ENCODE measurements at places on chromosomes 2 and 18.

DNA sequence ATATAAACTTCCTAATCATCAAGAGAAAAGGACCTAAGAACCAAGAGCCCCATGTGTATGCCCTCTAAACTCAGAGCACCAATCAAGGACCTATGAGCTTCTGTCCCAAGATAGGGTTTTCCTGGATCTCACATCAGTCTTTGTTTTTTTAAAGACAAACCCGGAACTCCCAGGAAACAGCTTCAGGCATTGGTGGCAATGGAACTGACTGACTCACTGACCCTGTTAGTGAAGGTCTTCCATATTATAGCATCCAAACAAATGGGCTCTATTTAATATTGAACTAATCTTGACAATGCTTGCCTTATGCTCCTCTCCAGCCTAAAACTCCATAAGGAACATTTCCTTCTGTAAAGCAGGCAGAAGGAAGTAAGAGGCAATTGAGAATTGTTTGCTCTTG, 63.5 kb upstream of the RPE start:
- no peak for DNase-seq

GRCh38 chr18:69787825-69788547, 159.7 kb downstream of the CD226 start:
- DNase-seq, result no peak

DNA sequence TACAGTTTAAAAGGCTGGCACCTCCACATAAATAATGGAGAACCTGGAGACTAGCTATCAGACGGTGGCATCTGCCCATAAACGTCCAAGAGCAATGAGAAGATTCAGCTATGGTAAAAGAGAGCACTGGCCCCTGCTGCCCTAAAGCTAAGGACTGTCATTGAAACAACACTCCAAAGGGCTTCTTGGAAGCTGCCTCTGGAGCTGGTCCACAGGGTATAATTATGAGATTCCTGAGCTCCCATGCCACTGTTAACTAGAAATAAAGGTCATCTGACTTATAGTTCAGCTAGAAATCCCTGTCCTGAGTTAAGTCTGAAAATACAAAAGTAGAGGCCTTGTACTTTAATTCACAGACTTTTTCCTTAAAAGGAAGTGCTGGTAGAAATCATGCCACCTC, 39.9 kb upstream of the RBMS1 start:
- no peak for DNase-seq

DNA sequence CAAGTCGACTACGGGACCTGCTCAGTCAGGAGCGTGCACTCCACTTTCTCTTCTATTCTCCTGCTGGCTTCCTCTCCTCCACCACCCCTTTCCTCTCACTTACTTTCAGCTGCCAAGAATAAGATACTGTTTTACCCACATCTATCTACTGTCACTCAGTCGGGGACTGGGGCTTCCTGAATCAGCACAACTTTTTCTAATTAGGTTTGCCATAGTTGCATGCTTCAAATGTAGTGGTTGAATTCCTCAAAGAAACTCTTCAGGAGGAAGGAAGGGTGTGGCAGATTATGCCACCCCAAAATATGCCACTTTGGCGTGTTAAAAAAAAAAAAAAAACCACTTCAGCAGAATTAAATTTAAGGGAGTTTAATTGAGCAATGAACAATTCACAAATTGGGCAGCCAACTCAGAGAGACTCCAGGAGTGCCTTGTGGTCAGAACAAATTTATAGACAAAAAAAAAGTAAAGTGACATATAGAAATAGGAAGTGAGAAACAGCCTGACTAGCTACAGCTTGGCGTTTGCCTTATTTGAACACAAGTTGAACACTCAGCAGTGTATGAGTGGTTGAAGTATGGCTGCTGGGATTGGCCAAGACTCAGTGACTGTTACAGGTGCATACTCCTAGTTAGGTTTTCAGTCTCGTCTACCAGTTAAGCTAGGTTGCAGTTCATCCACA, 32.5 kb upstream of the RMDN2 start:
- DNase-seq, result no peak

- no peak for DNase-seq
These were observed 52.7 kb downstream of the AGFG1 start for GRCh38 chr2:227524665-227525064.

GRCh38 chr2:36912695-36913094, 53.6 kb downstream of the STRN start:
- DNase-seq, result no peak

GRCh38 chr2:208441951-208442350, 35.4 kb downstream of the PTH2R start:
- DNase-seq, result no peak

GRCh38 chr2:202204855-202205254, 33.5 kb downstream of the SUMO1 start:
- no peak for DNase-seq

DNA sequence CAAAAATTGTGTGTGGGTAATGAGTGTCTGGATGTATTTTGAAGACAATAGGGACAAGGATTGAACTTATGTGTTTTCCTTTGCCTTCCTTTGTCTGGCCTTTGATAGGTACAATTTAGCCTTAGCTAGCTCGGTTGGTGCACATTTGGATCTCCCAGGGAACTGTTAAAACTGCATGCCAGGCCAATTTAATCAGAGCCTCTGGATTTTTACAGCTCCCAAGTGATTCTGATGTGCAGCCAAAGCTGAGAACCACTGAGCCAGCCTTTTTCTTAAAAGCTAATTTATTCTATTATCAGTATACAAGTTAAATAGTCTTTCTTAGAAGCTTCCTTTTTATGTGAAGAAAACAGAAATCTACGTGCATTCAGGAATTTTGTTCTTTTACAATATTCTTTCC, 25.0 kb downstream of the PLEK start:
- DNase-seq, result no peak

DNA sequence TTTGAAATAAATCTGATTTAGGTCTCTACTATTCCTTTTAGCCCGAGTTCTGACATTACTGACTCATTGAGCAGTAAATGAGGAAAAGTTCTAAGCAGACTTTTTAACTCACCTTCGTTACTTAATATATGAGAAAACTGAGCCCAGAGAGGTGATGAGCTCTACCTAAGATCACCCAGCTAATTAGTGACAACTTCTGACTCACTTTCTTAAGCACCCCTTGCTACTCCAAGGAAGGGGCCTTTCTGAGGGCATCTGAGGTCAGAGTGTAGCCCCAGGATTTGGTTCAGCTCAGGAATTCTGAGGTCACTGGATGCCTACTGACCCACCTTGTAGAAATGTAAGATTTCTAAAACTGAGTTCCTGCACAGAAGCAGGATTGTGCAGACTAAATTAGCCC, 102.2 kb upstream of the FZD5 start:
- DNase-seq, result no peak

- no peak for DNase-seq
These were observed 92.1 kb downstream of the IRS1 start for GRCh38 chr2:226707499-226707898.

- no peak for DNase-seq
These were observed 5.3 kb downstream of the DNMT3A start for GRCh38 chr2:25336383-25336841.

- no peak for DNase-seq
These were observed 3.5 kb upstream of the RHOB start for GRCh38 chr2:20443276-20443920.

DNA sequence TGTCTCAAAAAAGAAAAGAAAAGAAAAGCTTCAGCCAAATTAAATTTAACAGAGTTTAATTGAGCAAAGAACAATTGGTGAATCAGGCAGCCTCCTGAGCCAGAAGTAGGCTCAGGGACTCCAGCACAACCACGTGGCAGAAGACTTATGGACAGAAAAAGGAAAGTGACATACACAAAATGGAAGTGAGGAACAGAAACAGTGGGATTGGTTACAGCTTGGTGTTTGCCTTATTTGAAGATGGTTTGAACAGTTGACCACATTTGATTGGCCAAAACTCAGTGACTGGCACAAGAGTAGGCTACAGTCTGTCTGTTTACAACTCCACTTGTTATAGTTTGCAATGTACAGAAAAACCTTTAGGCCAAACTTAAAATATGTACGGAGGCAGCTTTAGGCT, 83.1 kb downstream of the SOCS6 start:
- DNase-seq, result no peak

- no peak for DNase-seq
These were observed 572.9 kb upstream of the SLC8A1 start for GRCh38 chr2:41024816-41025215.

DNA sequence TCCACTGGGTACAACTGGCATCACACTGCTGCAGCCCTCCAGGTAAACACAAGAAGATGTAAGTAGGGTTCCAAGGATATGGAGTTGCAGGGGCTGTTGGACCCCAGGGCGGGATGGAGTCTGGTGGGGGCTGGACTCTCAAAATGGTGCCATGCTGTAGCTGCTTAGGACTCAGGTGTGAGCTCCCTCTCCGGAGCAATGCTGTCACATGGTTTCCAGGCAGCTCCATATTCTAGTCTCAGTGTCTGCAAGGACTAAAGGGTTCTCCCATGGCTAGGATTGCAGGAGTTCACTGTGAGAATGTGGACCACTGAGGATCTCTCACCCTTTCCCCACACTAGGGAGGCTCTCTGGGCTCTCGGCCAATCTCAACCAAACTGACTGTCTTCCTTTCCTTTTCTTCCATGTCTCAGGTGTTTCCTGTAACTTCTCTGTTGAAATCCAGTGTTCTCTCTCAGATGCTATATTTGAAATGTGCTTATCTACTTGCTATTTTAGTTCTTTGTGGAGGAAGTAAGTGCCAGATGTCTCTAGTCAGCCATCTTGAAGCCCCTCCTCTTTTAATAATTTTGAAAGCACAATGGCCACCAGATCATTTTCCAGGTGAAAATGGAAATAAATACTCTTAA, 57.6 kb downstream of the CCNT2 start:
- no peak for DNase-seq

- no peak for DNase-seq
These were observed 951 bp downstream of the EN1 start for GRCh38 chr2:118846442-118846952.

DNA sequence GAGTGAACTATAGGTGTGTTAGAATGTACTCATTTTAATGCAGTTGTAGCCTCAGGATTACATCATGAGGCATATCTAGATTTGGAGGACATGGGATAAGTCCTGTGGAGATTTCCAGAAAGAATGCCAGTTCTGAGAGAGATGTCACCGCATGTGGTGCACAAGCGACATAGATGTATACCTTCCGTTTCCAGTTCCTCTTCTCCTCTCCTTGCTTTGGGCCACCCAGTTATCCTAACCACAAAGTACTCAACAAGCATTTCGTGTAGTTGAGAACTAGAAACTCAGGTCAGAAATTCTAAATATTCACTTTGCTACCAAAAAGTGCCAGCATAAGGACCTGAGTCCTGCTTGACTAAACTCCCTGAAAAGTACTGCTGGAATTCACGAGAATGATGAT, 66.5 kb downstream of the KCTD18 start:
- no peak for DNase-seq

DNA sequence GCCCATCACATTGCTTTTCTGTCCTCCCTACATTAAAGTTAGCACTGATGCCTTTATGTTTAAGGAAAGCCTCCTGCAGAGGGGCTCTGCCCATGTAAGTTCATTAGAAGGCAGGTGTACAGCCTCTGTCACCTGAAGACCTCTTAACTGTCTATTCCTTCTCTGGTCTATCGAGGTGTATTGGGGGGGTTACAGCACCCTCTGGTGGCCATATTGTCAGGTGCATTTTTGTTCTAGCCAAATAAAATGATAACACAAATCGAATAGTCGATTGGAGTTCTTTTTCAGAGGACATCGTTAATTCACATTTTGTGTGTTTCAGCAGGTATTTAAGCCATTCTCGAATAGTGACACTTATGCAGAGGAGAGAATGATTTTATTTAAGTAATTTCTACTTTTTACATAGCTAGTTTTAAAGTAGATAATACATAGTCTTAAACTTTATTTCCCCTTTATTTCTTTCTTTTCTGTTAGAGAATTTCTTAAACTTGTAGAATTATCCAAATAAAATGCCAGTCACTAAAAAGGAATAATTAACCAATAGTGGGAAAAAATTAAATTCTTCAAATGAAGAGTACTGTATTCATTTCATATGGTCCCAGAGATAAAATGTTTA, 136.8 kb downstream of the NEDD4L start:
- no peak for DNase-seq

- no peak for DNase-seq
These were observed 5.7 kb upstream of the TET3 start for GRCh38 chr2:73979021-73979420.

GRCh38 chr2:215272918-215273317, 38.9 kb upstream of the ATIC start:
- no peak for DNase-seq

GRCh38 chr18:76643996-76644395, 149.0 kb upstream of the ZNF516 start:
- DNase-seq, result no peak

DNA sequence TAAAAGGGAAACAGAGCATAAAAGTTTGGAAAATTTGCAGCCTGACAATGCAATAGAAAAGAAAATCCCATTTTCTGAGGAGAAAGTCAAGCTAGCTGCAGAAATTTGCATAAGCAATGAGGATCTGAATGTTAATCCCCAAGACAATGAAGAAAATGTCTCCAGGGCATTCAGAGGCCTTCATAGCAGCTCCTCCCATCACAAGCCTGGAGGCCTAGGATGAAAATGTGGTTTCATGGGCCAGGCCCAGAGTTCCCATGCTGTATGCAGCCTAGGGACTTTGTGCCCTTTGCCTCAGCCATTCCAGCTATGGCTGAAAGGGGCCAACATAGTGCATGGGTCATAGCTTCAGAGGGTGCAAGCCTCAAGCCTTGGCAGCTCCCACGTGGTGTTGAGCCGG, 10.3 kb upstream of the SCN1A start:
- DNase-seq, result no peak

- DNase-seq, result no peak
These were observed 91.2 kb downstream of the GLI2 start for GRCh38 chr2:120826716-120827410.

DNA sequence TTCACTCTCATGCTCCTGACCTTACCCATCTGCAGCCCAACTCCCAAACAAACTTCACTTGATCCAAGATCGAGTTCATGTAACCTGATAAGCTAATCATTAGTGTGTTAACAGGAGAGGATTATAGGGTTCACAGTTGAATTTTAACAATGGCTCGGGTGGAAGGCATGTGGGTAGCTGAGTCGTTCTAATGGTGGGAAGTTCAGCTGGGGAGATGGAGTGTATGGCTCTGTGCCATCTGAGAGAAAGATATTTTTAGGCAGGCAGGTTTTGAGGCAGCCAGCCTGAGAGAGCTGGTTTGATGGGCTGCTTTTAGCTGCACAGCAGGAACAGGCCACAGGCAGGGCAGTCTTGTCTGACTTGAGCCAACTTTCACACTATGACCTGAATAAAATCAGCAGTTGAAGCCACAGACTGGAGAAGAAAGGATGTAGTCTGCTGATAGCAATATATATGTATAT, 17.7 kb upstream of the NFE2L2 start:
- DNase-seq, result no peak

GRCh38 chr2:210195101-210195852, 24.1 kb upstream of the KANSL1L start:
- DNase-seq, result no peak

All from cortex of kidney (tissue), 1 donor.